AG09319 (cell line): ENCODE measurements at places on chromosomes 3 and 15.

GRCh38 chr15:101310161-101310480 lies 15.1 kb upstream of the SNRPA1 start:
- no peak for DNase-seq

DNA sequence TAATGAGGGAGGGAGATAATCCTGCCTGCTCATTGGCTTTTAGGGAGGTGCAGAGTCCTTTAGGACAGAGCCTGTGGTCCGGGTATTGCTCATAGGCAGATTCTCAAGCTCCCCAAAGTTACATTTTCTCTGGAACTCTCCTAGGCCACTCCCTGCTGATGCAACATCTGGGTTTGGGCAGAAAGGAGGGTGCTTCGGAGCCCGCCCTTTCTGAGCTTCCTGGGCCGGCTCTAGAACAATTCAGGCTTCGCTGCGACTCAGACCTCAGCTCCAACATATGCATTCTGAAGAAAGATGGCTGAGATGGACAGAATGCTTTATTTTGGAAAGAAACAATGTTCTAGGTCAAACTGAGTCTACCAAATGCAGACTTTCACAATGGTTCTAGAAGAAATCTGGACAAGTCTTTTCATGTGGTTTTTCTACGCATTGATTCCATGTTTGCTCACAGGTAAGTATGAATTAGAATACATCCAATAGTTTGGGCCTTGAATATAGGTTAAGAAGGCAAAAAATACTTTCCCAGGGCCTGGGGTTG lies at the start of gene IL20RB:
IL20RB (plus strand) TSS at position 233 of the 538 bp plus-strand sequence; CDS start at position 364, 131 bp downstream.
- peak; percentile 61 for DNase-seq

GRCh38 chr3:102079809-102080197 lies 230.5 kb downstream of the NFKBIZ start:
- DNase-seq: no peak

- DNase-seq: no peak
Observed at GRCh38 chr3:1462371-1462770, 369.5 kb downstream of the CNTN6 start.

DNA sequence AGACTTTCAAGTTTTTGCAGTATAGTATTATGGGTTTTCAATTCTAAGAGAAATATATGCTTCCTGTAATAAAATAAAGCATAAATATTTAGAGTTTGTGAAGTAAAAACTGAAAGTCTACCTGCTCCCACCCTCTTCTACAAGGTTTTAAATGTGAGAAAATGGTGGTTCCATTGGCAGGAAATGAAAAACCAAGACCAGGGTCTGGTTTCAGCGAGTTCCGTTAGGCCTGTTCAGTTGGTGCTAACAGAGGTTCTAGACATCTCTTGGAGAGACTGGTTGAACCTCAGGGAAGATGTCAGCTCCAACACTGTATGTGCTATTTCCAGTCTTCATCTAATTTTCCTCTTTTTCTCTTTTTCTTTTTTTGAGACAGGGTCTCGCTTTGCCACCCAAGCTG lies 11.8 kb upstream of the MYO1E start:
- no peak for DNase-seq

DNA sequence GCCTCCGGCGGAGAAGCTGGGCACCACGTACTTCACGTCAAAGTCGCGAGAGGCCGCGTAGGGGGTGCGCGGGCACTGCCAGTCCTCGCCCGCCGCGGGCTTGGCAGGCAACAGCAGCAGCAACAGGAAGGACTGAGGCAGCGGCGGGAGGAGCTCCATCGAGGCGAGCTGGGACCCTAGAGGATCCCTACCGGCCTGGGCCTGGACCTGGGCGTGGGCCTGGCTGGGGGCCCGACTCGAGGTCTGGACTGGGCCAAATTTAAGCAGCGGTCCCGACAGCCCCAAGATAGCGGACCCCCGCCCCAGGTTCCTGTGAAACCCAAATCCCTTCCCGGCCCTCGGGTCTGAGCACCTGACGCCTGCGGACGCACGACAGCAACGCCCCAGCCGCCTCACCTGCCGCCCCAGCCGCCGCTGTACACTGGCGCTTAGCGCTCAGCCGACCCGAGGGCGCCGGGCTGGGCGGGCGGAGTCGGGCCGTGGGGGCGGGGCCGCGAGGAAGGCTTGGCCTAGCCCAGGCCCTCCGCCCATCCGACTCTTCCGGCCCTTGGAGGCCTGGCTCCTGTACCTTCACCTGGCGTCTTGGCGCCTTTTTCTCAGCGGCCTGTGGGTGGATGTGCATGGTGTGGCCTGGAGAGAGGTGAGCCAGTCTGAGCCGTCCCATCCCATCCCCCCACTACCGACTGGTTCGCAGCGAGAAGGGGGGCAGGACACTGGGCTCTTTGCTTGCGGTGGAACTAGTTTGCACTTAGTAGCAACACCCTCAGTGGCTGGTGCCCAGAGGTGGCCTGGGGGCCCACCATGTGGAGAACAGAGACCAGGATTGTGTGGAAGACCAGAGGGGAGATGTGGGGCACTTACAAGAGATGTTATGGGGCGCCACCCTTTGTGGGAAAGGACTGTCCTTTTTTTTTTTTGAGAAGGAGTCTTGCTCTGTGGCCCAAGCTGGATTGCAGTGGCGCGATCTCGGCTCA lies at the start of gene MST1R:
MST1R (minus strand) TSS at position 423 of the 974 bp plus-strand sequence; CDS start at position 159, 264 bp downstream.
- no peak for DNase-seq
